ENCODE measurements at places on chromosomes 4 and X.

DNA sequence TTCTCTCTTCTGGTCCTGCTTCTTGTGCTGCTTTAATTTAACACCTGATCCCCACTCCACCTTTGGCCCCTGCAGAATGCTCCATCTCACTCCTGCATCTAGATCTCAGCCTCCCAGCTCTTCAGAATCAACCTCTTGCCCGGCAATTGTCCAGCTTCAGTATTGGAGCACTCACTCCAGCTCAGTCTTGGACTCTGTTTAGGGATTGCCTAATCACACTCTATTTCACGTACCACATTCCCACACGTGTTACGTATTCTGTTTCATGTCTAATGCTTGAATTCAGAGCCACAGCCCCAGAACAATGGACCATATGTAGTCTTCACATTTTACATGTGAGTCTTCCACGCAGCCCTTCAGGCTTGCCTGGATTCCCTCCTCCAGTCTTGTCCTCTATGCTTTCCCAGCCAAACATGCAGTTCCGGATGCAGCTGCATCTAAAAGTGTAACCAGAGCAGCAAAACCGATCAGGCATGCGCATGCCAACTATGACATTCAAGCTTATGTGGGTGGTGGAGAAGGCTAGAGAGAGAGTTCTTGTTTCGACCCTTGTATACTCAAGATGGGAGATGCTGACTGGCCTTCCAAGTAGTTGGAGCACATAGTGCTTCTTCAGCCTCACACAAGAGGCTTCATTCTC, 105.2 kb upstream of the FAM9A start:
- DNase-seq = no peak

- peak; percentile 39 for DNase-seq
Observed at GRCh38 chr4:2059046-2059725, at the start of gene NAT8L. Gene NAT8L, plus strand, starts transcription at chr4:2059327. Its CDS starts 185 bp downstream, at chr4:2059512.

DNA sequence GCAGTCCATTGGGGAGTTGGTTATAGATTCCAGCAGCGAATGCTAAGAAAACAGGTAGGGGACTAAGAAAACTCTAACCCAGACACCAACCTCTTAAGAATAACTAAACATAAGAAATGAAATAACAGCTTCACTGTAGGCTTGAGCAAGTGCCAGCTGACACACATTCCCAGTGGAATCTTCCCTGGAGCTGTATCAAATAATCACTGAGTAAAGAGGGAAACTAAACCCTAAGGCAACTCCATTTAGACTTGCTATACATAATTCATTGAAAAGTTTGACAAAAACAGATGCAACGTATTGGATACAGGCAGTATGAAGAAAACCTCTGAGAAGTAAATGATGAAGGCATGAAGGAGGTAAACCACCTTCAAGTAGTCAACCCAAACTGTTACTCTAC, 293.5 kb downstream of the OPHN1 start:
- no peak for DNase-seq

GRCh38 chr4:46389301-46389775, 590 bp downstream of the GABRA2 start:
- no peak for DNase-seq

DNA sequence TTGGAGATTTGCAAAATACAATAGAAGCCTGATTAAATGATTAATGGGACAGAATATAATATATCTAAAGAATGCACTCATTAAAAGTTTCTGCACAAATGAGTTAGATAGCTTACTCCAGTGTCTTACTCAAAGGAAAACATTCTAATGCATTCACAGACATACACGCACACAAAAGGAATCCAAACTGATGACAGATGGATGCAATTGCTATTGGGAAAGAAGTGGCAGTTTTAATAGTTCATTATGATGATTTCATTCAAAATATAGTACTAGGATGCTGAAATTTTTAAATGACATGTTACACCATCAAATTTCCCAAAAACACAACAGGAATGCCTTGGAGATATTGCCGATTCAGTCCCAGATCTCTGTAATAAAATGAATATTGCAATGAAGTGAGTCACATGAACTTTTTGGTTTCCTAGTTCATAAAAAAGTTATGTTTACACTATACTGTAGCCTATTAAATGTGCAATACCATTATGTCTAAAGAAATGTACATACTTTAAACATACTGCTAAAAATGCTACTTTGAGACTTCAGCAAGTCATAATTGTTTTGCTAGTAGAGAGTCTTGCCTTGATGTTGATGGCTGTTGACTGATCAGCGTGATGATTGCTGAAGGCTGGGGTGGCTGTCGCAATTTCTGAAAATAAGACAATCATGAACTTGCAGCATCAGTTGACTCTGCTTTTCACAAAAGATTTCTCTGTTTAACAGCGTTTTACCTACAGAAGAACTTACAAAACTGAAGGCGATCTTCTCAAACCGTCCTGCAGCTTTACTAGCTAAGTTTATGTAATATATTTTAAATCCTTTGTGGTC, 45.6 kb downstream of the BBS12 start:
- DNase-seq = no peak

- DNase-seq = no peak
Observed at GRCh38 chrX:40188573-40189417, 91.0 kb upstream of the BCOR start.

DNA sequence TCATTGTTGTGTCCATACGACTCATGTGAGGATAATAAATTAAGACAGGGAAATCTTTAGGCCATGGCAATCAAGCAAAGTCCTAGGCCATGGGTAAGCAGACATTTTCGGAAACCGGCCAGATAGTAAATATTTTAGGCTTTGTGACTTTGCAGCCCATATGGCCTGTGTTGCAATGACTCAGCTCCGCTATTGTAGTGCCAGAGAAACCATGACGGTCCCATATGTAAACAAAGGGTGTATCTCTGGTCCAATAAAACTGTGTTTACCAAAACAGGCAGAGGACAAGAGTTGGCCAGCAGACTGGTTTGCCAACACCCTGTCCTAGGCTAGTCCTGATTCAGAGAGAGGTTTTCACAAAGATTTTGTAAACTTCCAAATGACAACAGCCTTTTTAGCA, 5.0 kb downstream of the FAM114A1 start:
- DNase-seq = no peak

GRCh38 chrX:101595739-101596419, 21.9 kb downstream of the ARMCX6 start:
- DNase-seq = peak; percentile 28

GRCh38 chr4:1778642-1779392, 14.3 kb upstream of the FGFR3 start:
- DNase-seq = no peak

DNA sequence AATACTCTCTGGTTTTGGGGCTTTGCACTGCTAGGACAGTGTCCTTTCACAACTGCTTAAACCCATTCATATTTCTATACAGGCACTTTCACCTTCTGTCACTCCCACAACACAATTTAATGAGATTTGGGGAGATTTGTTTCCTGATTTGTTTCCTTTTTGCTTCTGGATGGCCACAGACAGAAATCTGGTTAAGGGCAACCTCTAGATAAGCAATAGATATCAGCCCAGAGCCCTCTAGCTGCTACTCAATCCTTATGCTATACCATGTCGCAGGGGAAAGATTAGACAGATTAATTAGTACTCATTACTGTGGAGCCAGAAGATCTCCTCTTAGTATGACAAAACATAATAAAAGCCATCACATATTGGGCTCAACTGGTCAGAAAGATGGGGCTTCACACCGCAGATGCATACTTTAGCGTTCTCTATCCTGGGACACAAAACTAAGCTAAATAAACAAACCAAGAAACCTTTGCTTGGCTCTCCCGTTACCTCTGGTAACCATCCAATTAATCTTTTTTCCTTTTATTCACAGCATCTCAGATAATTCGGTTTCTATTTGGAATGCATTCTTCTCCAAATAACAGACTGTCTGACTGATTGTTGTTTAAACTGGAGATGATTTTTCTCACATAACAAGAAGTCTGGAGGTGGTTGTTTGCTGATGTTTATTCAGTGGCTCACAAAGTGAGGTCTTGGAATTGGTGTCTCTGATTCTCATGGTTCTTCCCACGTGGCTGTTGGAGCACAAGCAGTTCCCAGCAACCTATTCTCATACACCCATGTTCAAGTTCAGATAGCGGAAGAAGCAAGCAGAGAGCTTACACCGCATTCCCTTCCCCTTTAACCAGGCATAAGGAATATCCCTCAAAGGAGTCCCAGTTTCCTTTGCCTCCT, 41.0 kb upstream of the ZNF330 start:
- DNase-seq = no peak

GRCh38 chrX:45862801-45863200, 662.1 kb upstream of the DIPK2B start:
- DNase-seq = no peak

DNA sequence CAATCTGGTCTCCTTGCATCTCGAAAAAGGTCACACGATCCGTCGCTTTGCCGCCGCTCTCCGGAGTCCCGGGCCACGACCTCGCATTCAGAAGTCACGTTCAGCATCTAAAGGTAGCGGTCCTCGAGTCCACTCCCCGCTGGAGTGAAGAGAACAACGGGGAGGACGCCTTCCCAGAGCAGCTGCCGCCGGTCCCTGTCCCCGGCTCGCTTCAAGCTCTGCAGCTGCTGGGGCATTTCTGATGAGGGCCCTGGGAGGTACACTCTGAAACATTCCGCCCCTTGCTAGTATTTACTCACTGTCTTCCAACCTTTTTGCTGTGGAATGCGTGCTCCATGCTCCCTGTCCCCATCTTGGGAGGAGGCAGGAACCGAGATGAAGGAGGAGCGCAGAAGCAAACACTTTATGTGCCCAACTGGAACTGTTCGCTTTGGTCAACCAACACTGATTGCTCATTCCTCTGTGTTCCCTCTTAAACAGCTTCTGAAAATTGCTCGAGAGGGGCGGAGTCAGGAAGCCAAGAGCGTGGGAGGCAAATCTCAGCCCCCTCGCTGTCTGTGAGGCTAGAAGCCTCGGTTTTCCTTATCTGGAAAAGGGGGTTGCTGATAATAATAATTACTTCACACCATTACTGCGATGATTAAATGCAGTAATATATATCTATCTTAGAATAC, 6.4 kb upstream of the VAMP7 start:
- DNase-seq = no peak

GRCh38 chr4:18670034-18670433, 648.5 kb upstream of the LCORL start:
- no peak for DNase-seq

DNA sequence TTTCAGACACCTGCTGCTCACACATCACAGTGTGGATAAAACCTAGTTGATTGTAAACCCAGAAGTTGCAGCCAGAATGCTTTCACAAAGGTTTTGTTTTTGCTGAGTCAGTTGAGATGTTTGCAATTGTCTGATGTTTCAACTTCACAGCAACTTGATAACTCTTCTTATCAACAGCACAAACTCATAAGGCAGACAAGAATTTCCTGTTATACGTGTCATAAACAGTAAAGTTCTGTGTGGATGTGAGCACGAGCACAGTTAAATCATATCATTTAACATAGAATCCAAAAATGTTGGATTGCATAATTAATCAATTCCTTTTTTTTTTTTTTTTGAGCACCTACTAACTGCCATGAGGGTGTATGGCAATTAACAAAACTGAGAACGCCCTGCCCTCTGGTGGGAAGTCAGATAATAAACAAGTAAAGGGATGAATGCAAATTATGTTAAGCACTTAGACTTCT, 512.2 kb downstream of the PDHA2 start:
- no peak for DNase-seq

DNA sequence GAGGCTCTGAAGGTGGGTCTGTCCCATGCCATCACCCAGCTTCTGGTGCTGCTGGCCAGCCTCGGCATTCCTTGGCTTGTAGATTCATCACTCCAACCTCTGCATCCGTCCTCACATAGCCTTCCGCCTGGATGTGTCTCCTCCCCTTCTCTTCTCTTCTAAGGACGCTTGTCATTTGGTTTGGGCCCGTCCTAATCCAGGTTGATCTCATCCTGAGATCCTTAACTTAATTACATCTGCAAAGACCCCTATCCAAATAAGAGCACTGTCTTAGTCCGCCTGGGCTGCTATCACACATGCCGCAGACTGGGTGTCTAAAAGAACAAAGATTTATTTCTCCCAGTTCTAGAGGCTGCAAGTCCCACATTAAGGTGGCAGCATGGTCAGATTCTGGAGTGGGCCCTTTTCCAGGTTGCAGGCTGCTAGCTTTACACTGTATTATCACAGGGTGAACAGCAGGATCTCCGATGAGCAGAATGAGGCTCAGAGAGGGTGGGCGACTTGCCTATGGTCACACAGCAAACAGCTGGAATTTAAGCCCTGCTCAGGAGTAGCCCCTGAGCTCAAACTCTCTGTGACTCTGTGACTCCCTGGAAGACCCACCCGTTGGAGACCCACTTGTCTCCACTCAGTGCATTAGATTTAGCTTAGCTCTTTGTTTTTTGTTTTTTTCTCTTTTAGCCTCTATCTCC, 113.1 kb downstream of the STK32B start:
- DNase-seq = no peak

DNA sequence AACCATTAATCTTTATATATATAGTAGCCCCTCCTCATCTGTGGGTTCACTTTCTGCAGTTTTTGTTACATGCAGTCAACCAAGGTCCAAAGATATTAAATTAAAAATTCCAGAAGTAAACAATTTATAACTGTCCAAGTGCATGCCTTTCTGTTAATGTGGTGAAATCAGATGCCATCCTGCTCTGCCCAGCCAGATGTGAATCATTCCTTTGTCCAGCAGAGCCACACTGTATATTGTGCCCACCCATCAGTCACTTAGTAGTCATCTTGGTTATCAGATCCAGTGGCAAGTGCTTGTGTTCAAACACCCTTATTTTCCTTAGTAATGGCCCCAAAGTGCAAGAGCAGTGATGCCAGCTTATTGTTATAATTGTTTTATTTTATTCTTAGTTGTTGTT, 17.2 kb upstream of the PRDM5 start:
- DNase-seq = no peak

- DNase-seq = no peak
Observed at GRCh38 chrX:122777766-122778165, 406.3 kb upstream of the GRIA3 start.

GRCh38 chr4:110049951-110050925, 137.6 kb downstream of the EGF start:
- DNase-seq = peak; percentile 41

GRCh38 chr4:26490111-26490959, at the start of gene CCKAR:
Gene CCKAR, minus strand, starts transcription at chr4:26490484. Its CDS starts 217 bp downstream, at chr4:26490267.
- DNase-seq = no peak

DNA sequence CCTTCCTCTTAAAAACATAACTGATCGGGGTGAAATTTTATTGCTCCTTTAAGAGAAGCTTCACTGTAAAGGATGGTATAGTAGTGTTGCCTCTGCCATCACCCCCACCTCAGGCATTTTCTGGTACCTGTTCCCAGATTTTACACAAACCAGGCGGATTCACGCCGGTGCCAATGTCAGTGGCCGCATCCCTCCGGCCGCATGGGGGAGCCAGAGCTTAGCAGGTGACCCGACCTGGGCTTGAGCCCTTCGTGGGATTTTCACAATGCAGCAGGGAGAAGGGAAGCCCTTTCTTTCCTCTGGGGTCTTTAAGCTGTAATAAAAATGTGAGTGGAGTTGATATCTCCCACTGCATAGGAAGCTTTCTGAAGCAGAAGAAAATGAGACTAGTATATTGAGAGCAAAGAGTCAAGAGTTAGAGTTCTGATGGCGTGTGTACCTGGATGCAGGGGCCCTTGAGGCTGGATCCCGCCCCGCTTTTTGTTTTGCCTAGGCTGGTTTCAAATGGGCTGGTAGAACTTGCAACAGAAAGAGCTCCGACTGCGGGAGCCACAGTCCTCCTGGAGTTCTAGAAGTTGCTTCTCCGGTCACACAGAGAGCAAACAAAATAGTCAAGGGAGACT, 59.4 kb downstream of the POLR2B start:
- DNase-seq = peak; percentile 57

- DNase-seq = no peak
Observed at GRCh38 chr4:7058792-7059191, 9.1 kb downstream of the GRPEL1 start.
